ENCODE measurements at places on chromosomes 6 and 20. TPM values are rescaled to one million over a fixed set of nuclear protein-coding genes. Genes with fewer than 3 reads are reported as not detected.

The CEP85L gene
- 76.2 TPM for total RNA-seq

The FOXC1 gene
- total RNA-seq = not detected

The CGA gene
- not detected for total RNA-seq

The MYLK4 gene
- 1.6 TPM for total RNA-seq

The HLA-DQA1 gene
- total RNA-seq = 5.9 TPM

The HMGCLL1 gene
- total RNA-seq = not detected

The CSTF1 gene
- total RNA-seq = 21.8 TPM

The HCK gene
- total RNA-seq = 1.0 TPM

The KCNK16 gene
- not detected for total RNA-seq

The TUBB2A gene
- 54.3 TPM for total RNA-seq

The DNMT3B gene
- 0.33 TPM for total RNA-seq

The ENPP4 gene
- 4.3 TPM for total RNA-seq

The MOG gene
- not detected for total RNA-seq

The BPIFB1 gene
- total RNA-seq = not detected

The WFDC5 gene
- total RNA-seq = not detected

The TRIM15 gene
- total RNA-seq = not detected

The KCNS1 gene
- total RNA-seq = not detected

The UBD gene
- total RNA-seq = not detected

The B4GALT5 gene
- total RNA-seq = 3.2 TPM

The BANF2 gene
- total RNA-seq = not detected

The ULBP2 gene
- 1.8 TPM for total RNA-seq

The C20orf141 gene
- total RNA-seq = not detected

The PHACTR1 gene
- total RNA-seq = 1.3 TPM

The FABP7 gene
- not detected for total RNA-seq

The BHLHE23 gene
- not detected for total RNA-seq

The PRSS16 gene
- 0.69 TPM for total RNA-seq

The PLA2G7 gene
- total RNA-seq = not detected

The XRN2 gene
- 48.5 TPM for total RNA-seq

The CRISP2 gene
- total RNA-seq = not detected

The TUBB2B gene
- not detected for total RNA-seq

The MMP24 gene
- not detected for total RNA-seq

The PTK7 gene
- 1.2 TPM for total RNA-seq

The SMLR1 gene
- not detected for total RNA-seq

The FAM8A1 gene
- 31.9 TPM for total RNA-seq

The GDAP1L1 gene
- total RNA-seq = not detected

The ZNF831 gene
- total RNA-seq = 24.9 TPM

The ESF1 gene
- 6.9 TPM for total RNA-seq

Measured in CD4-positive, alpha-beta T cell (primary cell).